Activated CD4-positive, alpha-beta T cell treated with anti-CD3 and anti-CD28 coated beads, Interleukin-2, amount 50 U/mL, for 4 hours (primary cell): ENCODE measurements at places on chromosomes 13 and 19.
A peak's percentile ranks its signal among the peaks of the same experiment; 100 is the strongest.

DNA sequence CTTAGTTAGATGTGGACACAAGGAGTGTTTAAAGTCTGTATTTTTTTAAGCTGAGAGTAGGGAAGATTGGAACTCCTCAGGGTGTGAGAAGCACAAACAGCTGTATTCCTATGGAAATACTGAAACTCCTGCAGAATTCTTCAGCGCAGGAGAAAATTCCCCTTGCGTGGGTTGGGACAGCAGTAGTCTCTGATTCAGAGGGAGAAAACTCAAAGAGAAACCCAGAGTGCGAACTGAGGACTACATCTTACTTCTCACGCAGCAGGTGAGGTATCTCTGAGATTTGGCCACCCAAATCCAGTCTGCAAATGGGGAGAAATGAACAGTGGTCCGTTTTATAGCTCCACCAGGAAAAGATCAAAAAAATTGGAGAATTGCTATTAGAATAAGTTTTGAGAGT, 60.9 kb downstream of the FRY start:
- no peak for DNase-seq

GRCh38 chr19:1445185-1445931, 4.6 kb upstream of the APC2 start:
- DNase-seq = peak; percentile 66

DNA sequence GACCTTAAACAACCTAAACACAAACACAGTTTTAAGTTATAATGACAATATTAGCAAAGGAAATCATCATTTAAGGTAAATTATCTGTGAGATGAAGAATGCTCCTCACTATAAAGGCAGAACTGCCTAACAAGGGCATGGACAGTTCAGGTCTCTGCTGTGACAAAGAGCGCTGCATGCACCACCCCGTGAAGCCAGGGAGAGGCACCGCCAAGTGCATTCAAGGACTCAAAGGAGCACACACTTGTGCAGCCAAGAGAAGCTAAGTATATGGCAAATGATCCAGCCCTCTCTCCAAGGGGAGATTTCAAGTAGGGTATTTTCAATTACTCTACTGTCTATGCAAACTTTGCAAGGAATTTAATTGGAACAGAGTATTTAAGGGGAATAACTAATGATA, 126.0 kb downstream of the RAP2A start:
- no peak for DNase-seq

- no peak for DNase-seq
Measured at GRCh38 chr13:105847527-105848291, 687.8 kb downstream of the EFNB2 start.

DNA sequence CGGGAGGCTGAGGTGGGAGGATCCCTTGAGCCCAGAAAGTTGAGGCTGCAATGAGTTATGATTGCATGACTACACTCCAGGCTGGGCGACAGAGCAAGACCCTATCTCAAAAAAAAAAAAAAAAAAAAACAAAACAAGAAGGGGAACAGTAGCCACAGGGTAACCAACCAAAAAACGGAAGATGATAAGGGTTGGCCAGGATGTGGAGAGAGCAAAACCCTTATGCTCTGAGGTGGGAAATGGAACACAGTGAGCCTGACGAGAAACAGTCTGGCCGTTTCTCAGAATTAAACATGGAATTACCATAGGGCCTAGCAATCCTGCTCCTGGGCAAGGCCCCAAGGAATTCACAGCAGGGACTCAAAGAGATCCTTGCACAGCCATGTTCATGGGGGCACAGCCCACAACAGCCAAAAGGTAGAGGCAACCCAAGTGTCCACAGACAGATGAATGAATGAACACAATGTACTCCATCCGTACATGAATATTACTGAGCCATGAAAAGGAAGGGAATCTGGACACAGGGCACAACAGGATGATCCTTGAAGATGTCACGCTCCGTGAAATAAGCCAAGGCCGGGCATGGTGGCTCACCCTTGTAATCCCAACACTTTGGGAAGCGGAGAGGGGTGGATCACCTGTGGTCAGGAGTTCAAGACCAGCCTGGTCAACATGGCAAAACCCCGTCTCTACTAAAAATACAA, 11.3 kb downstream of the NMRK2 start:
- DNase-seq = no peak

DNA sequence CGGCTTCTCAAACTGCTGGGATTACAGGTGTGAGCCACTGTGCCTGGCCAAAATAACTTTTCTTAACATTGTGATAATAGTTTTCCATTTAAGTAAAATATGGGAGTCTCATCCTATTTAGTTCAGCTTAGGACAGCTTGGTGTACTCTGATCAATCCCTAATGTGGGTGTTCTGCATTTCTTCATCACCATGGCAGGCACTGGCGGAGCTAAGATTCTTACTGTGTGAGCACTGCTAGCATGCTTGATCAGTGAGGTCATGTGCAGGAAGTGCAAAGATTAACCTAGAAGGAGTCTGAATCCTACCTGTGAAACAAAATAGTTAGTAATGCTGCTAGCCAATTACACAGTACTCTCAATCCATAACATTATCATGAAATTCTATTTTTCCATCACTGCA, 1684.2 kb upstream of the SLC10A2 start:
- no peak for DNase-seq

DNA sequence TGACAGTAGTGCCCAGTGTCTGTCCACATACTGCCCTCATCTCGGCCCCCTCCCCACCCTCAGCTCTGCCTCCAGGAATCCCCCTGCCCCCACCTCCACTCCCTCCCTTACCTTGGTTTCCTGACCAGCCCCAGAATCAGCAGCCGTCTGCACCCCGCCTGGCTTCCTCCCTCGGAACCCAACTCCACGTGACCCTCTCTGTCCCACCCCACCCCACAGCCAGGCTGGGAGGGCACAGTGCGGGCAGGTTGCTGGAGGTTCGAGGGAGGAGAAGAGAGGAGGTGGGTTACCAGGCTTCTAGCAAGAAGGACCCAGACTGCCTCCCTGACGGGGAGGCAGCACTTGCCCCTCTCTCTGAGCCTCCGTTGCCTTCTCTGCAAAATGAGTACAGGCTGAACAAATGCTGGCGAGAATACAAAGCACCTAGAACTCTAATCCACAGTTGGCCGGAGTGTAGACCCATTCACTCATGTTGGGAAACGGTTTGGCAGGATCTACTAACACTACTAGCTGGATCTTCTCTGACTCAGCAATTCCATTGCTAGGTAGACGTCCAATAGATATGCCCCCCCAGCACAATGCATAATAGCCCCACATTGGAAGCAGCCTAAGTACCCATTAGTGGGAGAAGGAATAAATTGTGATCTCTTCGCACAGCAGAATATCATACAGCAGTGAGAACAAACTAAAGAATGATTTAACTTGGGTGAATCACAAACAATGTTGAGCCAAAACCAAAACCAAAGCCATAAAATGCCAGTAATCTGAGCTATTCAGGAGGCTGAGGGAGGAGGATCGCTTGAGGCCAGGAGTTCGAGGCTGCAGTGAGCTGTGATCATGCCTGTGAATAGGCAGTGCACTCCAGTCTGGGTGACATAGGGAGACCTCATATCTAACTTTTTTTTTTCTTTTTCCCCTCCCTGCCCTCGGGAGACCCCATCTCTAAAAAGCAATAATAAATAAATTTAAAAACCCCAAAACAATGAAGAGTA, at the start of gene RASAL3:
TSS of gene RASAL3 (minus strand) at position 151 of the 992 bp plus-strand sequence. CDS start 186 bp downstream, outside the sequence.
- peak; percentile 55 for DNase-seq

DNA sequence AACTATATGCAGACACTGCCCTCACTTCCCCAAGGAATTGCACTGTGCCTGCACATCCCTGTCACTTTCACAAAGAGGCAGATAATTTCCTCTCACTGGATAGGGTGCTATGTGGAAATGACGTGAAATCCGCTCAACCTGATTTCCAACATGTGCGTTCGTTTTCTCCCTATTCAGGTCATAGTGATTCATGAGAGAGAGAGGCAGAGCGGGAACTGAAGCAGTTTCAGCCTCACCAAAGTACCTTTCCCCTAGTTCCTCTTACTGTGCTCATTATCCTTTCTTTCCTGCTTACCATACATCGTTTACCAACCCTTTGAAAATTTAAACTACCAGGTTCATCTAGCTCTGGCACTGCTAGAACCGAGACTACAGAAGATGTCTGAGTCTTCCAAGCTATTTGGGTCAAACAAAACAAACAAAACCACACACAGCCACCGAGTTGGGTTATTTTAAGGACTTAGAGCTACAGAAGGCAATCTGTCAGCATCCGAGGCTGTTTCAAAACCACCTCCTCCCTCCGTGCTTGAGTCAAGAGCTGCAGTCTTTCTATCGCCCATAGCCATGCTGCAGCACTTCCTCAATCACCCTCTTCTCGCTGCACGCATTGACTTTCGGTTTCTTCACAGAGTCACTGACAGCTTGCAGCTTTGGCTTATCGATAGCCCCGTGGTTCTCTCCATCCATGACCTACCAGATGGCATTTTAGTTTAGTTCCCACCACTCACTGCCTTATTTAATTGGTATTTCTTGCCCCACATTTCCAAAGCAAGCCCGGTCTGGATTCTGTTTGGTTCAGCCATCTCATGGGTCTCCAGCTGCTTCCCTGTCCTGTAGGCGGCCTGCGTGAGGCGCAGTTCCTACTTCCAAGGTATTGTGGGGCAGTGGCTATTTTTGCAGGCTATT, 1395.8 kb downstream of the EFNB2 start:
- peak; percentile 37 for DNase-seq

- no peak for DNase-seq
Measured at GRCh38 chr13:39313721-39314120, 275.5 kb downstream of the NHLRC3 start.

- no peak for DNase-seq
Measured at GRCh38 chr19:15048885-15049541, at the start of gene CASP14. Gene CASP14, plus strand, starts transcription at chr19:15049480. Its CDS starts 2,772 bp downstream, at chr19:15052252.

- DNase-seq = no peak
Measured at GRCh38 chr13:51632591-51633362, 48.5 kb downstream of the WDFY2 start.

DNA sequence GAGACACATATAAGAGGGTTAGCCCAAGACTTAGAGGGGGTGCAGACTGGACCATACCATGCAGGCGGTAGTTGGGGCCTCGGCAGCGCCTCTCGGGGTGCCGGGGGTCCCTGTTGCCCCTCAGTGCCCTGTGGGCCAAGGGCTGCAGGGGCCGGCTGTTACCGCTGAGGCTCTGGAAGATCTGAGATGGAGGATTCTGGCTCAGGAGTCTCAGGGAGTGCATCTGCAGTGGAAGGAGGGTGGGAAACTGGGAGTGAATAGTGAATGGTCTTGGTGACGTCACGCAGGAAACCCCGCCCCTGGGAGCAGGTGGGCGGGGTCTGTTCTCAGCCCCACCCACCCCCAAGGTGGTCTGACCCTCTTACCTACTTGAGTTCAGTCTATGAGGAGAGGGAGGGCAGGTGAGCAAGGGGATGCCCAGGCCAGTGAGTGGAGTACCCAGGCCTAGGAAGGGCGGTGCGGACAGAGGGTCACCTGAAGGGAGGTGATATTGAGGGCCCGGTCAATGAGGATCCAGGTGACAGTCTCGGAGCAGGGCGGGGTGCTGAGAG, 1.7 kb upstream of the DBP start:
- DNase-seq = no peak

DNA sequence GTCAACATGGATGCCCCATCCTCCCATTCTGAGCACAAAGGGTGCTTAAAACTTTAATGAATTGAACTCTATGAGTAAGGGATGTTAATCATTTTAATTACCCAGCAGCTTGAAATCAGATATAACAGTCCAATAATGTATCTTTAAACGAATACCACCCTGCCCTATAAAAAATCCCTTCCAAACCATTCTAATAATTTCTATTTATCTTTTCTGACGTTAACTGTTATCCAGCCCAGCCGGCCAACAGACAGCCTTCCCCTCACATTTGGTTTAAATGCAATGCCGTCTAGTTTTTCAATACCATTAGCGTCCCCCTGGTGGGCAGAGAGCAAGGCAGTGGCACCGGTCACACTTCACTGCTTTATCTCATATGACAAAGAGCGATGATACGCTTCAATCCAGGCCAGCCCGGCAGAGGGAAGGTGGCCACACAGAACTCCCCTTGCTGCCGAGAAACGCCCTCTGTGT, 402.2 kb upstream of the ZNF507 start:
- DNase-seq = no peak

DNA sequence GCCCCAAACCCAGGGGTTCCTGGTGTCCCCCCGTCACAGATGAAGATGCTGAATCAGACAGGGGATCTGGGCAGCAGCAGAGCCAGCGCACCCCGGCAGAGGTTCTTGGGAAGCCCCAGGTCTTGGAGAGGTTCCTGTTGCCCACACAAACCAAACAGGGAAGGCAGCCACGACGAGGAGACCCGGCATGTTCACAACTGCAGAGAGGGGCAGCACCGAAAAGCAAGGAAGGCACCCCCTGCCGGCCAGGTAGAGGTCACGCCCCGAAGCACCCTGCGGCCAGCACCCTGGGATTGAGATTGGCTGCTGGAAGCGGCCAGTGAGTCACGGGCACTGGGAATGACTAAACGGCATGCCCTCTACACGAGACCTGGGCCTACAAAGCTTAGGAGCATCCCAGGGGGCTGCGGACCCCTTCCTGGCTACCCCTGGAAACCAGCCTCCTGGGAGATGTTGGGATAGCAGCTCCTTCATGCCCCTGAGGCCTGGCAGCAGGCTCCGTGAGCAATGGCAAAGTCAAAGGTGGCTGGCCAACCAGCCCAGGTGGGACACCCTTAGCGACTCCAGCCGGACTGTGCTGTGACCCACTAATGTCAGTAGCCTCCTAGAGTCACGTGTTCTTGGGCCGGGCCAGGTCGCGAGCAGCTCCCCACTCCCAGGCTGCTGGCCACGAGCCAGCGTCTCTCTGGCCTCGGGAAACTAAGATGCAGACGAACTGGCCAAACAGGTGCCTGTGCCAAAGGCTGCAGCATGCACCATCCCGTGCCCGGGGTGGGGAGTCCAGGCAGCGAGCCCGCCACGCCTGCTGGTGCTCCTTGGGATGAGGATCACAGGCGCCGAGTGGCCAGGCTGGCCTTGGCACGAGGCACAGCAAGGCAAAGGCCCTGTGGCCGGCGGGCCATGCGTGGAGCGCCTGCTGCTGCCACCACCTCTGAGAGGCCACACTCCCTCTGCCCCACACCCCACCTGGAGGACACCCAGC, 43.2 kb downstream of the MLLT1 start:
- DNase-seq = no peak

DNA sequence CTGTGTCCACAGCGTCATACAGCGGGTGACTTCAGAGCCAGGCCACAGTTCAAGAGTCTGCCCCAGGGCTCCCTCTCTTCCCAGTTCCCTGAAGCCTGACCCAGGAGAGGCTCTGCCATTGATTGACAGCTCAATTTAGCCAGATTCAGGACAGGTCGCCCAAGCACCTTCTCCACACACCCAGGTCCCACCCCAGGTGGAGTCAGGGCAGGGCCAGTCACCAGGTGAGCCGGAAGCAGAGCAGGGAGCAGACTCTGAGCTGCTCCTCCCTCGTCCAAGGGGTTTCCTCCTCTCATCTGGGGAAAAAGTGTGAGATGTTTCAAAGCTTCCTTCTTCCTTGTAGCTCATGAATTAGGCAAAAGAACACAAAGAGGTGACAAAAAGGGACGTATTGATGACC, 5.6 kb downstream of the CEACAM7 start:
- DNase-seq = no peak

DNA sequence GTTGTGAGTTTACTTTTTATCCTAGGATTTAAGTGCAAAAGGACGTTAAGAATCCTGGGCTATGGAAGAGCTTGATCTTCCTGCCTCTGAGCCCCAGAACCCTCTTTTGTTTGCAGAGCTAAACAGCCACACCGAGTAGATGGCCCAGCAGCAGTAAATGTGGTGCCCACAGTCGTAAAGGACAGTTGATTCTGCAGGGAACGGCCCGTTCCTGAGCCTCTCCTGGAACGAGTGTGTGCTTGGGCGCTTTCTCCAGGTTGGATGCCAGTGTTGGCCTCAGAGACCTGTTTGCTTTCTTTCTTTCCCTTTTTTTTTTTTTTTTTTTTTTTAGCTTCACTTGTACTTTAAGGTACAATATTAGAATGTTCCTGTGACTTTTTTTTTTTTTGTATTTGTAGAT, 41.7 kb downstream of the SPATA13 start:
- no peak for DNase-seq
